Jurkat, Clone E6-1 (cell line): ENCODE measurements at places on chromosomes 12 and 14.

- no peak for DNase-seq
Observed at GRCh38 chr12:62833634-62834033, 101.3 kb downstream of the PPM1H start.

DNA sequence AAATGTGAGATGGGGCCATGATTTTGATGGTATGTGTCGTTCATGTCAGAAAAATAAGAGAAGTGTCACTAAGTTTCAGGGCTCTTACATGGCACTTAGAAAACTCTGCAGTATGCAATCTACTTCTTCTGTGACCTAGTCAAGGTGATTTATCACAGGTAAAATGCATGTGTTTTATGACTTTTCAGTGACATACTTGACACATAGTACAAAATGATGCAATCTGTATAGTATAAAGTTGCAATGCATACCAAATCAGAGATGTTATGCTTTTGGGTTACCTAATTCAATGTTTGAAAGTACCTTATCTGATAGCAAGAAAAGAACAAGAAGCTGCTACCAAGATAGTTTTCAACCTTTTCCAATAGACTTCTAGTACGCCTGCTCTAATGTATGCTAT lies 21.9 kb upstream of the ARHGAP5 start:
- DNase-seq: no peak

DNA sequence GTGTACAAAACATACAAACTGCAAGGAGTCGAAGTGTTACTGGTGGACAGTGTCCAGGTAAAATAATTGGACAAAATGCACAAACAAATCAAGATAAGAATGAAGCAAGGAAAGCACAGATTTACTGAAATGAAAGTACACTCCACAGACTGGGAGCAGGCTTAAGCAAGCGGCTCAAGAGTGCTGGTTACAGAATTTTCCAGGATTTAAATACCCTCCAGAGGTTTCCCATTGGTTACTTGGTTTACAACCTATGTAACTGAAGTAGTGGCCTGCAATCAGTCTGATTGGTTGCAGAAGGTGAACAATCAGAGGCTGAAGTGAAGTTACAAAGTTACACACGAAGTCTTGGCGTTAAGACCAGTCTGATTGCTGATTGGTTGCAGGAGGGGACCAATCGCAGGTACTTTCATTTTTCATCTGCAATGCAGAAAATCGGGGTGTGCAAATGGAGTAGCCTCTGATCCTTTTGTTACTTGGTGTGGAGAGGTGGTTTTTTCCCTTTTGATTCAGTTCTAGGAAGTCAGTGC lies 11.6 kb upstream of the SCN8A start:
- no peak for DNase-seq

DNA sequence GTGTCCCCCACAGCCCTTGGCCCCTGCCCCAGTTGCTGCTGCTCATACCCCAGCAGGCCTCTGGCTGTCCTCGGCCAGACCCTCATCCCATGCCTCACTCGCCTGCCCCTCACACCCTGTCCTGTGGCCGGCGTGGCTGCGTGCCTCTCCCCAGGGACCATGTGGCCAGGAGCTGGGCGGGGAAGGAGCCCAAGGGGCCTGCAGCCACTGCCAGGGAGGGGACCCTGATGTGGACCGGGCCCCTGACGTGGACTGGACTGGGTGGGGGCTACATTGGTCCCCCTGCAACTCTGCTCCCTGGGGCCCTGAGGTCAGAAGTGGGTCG lies 10.9 kb downstream of the FBRSL1 start:
- no peak for DNase-seq

- no peak for DNase-seq
Observed at GRCh38 chr12:53200458-53201176, 6.4 kb downstream of the ITGB7 start.

DNA sequence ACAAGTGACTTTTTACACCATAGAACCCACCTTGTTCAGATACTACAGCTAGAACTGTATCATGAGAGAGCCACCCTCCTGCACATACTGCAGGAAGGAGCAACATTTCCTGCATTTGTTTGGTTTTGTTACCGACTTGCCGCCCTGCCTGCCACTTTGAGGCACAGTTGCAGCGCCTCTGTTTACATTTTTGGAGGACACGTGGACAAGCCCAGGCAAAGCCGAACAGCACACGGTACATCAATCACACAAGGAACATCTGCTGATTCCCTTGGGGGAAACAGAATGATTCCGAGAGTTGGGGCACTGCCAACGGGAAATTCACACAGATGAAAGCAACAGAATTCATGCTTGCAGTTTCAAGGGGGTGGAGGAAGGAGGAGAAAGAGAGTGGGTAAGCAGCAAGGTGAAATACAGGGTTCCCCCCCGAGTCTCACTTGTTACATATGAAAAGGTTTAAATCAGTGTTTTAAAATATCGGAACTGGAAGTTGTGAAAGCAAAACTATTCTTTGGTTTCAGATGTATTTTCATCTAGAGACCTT lies 110.7 kb downstream of the BTG1 start:
- peak; percentile 59 for DNase-seq

- DNase-seq: no peak
Observed at GRCh38 chr12:110548678-110549077, 34.4 kb downstream of the PPTC7 start.

- no peak for DNase-seq
Observed at GRCh38 chr12:88558340-88558867, 21.9 kb downstream of the KITLG start.

DNA sequence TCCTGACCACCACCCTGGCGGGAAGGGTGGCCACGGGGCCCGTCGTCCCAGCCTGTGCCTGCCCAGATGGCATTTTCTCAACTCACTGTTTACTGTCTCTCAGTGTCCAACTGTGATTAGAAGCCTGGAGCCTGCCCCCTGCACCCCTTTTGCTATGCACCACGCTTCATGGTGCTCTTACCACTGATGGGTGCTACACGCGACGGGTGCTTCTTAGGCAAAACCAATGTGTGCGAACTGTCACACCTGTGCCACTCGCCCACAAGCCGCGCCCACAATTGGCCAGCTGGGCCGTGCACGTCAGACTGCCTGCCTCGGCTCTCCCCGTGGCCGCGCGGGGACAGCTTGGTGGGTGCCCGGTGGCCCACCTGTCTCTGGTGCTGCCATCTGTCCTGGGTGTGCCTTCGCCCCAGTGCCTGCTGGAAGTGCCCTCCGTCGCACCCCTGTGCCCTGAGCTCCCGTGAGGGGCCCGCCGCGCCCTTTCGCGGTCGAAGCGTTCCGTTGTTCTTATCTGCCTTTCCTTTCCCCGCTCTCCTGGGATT lies 15.1 kb upstream of the AMN start:
- no peak for DNase-seq

DNA sequence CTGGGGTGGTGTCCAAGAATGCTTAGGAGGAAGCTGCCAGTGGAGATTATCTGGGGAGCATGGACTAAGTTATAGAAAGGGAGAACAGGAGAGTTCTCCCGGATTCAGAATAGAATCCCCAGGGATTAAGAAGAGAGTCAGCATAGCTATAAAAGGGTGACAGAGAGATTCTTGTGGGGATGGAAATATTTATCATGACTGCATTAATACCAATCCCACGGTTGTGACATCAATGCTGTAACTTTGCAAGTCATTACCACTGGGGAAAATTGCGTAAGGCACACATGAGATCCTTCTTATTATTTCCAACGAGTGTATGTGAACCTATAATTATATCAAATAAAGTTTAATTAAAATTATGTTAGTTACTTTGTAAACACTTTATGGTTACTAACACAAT lies 447.9 kb upstream of the TMEM132C start:
- DNase-seq: no peak

GRCh38 chr14:76090616-76091391 lies 60.9 kb upstream of the GPATCH2L start:
- DNase-seq: no peak

DNA sequence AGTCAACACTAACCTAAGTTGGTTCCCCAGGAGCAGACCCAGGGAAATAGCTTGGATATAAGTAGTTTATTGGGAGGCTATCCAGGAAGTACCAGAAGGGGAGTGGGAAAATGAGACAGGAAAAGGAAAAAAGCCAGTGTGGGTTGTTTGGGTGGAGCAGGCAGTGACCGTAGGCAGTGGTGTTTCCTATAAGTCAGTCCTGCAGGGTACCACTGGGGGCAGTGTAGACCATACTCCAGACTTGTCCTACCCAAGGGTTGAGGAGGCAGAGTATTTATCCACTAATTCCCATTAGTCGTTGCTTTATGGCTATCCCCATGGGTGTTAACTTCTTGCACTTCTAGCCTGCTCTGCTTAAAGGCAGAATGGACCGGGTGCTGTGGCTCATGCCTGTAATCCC lies 6.4 kb upstream of the CCDC60 start:
- DNase-seq: peak; percentile 16

- DNase-seq: no peak
Observed at GRCh38 chr12:17680220-17680619, 409.8 kb downstream of the RERGL start.

DNA sequence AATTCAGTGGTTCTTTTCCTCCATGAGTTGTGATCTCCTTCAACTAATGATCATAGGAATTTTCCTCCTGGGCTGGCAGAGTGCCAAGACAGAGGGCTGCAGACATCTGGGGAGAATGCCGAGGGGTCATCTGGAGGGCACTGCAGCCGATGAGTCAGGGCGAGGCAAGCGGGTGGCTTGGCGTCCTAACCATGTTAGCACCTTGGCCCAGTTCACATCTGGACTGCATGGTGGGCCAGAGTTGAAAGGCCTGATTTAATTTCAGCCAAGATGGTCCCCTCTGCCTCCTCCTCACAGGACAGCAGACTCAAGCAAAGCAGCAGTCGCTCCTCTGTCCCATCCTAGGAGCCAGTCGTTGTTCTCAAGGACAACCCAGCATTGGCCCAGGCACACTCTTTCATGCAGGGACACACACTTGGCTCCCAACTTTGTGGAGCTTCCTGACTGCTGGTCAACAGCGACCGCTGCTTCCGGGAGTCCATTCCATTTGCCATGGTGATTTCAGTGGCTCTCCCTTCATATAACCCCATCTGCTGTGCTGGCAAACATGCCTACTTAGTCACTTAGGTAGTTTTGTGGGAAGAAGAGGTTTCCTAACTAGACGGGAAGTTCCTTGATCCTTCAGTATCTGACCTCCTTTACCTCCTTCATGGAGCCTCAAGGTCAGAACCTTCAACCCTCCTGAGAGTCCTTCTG lies 161.8 kb downstream of the TTC8 start:
- DNase-seq: no peak

DNA sequence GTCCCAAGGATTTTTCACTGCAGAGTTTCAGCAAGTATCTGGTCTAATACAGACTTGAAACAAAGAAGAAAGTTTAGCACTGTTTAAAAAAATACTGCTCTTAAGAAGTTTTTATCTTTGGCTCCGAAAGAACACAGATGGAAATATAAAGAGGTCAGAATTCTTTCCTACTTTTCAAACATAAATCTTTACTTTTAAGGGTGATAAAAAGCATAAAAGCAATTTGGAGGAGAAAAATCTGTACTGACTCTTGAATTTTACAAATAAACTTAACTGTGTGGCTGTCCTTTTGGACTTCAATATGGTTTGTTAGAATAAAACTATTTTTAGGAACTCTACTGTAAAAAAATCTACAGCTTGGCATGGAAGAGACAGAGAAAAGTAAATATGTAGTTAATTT lies 27.6 kb upstream of the ISM2 start:
- DNase-seq: no peak

GRCh38 chr12:52844386-52844785 lies 4.4 kb downstream of the KRT78 start:
- no peak for DNase-seq

GRCh38 chr12:105352940-105353635 lies 22.6 kb downstream of the C12orf75 start:
- DNase-seq: no peak

DNA sequence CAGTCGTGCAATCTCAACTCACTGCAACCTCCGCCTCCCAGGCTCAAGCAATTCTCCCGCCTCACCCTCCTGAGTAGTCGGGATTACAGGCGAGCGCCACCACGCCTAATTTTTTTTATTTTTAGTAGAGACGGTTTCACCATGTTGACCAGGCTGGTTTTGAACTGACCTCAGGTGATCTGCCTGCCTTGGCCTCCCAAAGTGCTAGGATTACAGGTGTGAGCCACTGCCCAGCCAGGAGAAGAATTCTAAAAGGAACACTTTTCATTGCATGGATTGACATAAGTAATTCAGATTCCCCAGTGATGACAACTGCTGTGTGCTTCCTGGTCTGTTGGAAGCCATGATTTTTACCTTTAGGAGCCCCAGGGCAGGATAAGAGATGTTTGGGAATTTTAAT lies 22.1 kb downstream of the DMAC2L start:
- no peak for DNase-seq

GRCh38 chr12:86727160-86727559 lies 471.0 kb upstream of the MGAT4C start:
- no peak for DNase-seq

DNA sequence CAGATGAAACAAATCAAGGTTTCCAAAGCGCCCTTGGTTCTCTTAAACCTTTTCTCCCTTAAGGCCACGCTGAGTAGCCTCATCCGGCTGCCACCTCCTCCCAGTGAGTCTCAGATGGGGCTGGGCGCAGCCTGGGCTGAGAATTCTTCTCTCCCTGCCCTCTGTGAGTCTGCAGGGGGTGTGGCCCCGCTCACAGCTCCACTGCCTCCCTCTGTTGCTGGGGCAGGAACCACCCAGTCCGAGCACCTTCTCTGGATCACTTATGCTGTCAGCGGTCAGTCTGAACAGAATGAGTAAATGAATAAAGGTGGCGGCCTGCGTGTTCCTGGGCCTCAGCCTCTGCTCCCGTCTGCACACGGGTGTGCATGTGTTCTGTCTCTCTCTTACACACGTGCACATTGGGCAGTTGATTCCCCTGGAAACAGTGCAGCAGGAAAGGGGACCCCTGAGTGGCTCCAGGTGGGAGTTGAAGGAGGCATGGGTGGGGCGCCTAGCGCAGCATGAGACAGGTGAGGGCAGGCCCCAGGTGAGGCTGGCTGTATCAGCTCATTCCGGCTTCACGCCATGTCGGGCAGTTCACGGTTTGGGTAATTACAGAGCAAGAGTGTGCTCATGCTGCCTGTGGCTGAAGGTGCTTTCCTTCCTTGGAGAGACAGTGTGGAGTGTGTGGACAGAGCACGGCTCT lies 4.3 kb downstream of the PAPLN start:
- no peak for DNase-seq

- DNase-seq: no peak
Observed at GRCh38 chr12:120263748-120264085, 1.8 kb downstream of the PXN start.

GRCh38 chr12:79407671-79408622 lies 282.8 kb downstream of the PAWR start:
- DNase-seq: peak; percentile 32
